ENCODE measurements at places on chromosomes 4 and X. TPM values are rescaled to one million over a fixed set of nuclear protein-coding genes. Genes with fewer than 3 reads are reported as not detected.

The SSX2B gene
- not detected for total RNA-seq

The LGI2 gene
- under 0.01 TPM for total RNA-seq

The BCLAF3 gene
- total RNA-seq: 6.9 TPM

The ANOS1 gene
- under 0.01 TPM for total RNA-seq

Data from fibroblast of lung (primary cell).